ENCODE measurements at places on chromosomes 16 and 17. TPM values are rescaled to one million over a fixed set of nuclear protein-coding genes. Genes with fewer than 3 reads are reported as not detected.

MLYCD gene
- 22.1 TPM for total RNA-seq

GRAP gene
- 5.3 TPM for total RNA-seq

NUPR1 gene
- total RNA-seq = 46.6 TPM

DNA sequence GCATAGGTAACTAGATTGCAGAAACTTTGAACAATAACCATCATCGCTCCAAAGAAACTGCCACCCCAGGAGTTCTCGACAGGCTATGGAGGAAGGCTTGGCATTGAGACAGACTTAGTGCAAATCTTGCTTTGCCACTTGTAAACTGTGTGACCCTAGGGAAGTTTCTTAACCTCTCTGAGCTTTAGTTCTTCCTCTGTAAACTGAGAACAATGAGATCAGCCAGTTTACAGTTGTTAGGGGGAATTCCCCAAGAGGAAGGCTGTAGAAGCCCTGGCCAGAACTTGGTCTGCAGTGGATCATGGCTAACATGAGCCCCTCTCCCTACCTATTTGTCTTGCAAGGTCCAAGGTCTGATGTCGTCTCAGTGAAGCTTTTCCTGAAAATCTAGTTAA lies 78.9 kb downstream of the NT5M start:
- H3K27ac ChIP-seq = no peak overlapping the region
- DNase-seq = no peak
- no peaks in the 10 kb centered on the region for H3K36me3 ChIP-seq
- H3K27me3 ChIP-seq = no peaks in the 10 kb centered on the region
- no peak overlapping the region for H3K4me3 ChIP-seq

GRCh38 chr16:86651823-86652222 lies 73.5 kb downstream of the FOXL1 start:
- no peaks in the 10 kb centered on the region for H3K27me3 ChIP-seq
- peaks cover 6% of the 10 kb centered on the region for H3K4me1 ChIP-seq
- no peak overlapping the region for H3K4me3 ChIP-seq

DNA sequence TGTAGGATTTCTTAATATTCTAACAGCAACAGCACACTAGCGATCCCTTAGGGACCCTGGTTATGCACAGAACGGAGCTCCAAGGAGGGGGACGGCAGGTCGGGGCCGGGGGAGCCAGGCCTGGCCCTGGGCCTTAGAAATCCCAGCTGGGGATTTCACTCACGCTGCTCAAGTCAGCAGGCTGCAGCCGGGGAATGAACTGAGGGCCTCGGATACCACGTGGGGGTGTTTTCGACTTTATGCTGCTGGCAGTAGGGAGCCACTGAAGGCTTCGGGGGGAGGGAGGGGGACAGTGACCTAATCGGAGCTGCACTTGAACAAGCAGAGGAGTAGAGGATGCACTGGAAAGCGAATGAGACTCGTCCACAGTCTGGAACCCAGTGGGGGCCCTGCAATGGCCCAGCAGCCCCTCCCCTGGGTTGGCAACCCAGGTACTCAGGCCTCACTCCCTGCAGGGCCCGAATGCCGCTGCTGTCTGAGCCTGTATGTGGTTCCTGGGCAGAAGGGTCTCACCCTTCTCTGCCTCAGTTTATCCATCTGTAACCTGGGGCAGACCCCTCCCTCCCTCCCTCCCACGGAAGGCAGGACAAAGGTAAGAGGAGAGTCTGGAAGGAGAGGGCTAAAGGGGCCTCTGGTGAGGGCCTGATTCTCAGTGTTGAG lies 53.7 kb downstream of the RPH3AL start:
- H3K36me3 ChIP-seq = no peaks in the 10 kb centered on the region
- no peak overlapping the region for H3K27ac ChIP-seq
- H3K27me3 ChIP-seq = no peaks in the 10 kb centered on the region
- H3K4me1 ChIP-seq = peaks cover 9% of the 10 kb centered on the region
- DNase-seq = peak; percentile 87

GRCh38 chr16:51535591-51535990 lies 384.5 kb upstream of the SALL1 start:
- H3K27ac ChIP-seq = no peak overlapping the region
- no peak overlapping the region for H3K4me3 ChIP-seq
- H3K4me1 ChIP-seq = no peaks in the 10 kb centered on the region
- DNase-seq = no peak
- H3K27me3 ChIP-seq = no peaks in the 10 kb centered on the region

GRCh38 chr16:80804056-80804525 lies 307 bp downstream of the CDYL2 start:
- H3K4me3 ChIP-seq = peak overlapping the region; percentile 56
- peaks cover 3% of the 10 kb centered on the region for H3K4me1 ChIP-seq
- no peak overlapping the region for H3K27ac ChIP-seq
- DNase-seq = peak; percentile 52
- no peaks in the 10 kb centered on the region for H3K27me3 ChIP-seq
- no peaks in the 10 kb centered on the region for H3K36me3 ChIP-seq

DNA sequence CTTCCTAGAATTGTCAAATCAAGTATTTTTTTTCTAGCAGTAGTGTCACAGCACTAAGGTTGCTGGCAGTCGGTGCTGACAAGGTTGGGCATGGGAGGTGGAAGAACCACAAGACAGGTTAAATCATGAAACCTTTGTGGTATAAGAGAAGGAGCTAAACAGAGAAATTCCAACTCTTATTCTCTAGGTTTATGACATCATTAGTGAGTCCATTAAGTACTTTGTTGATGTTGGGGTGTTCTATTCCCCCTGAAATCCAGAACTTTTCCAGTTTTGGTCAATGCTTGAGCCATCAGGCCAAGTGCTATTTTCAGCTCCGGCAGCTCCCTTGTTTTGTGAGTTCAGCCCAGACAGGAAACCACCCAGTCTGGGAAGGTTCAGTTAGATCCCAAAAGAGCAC lies 206.0 kb upstream of the SOX9 start:
- no peak overlapping the region for H3K27ac ChIP-seq
- H3K4me1 ChIP-seq = no peaks in the 10 kb centered on the region
- no peaks in the 10 kb centered on the region for H3K36me3 ChIP-seq
- no peak overlapping the region for H3K4me3 ChIP-seq

- H3K36me3 ChIP-seq = no peaks in the 10 kb centered on the region
- no peaks in the 10 kb centered on the region for H3K27me3 ChIP-seq
- peaks cover 19% of the 10 kb centered on the region for H3K4me1 ChIP-seq
- H3K27ac ChIP-seq = peak overlapping the region; percentile 68
- DNase-seq = no peak
Measured at GRCh38 chr16:30926937-30927788, 3.8 kb downstream of the FBXL19 start.

DNA sequence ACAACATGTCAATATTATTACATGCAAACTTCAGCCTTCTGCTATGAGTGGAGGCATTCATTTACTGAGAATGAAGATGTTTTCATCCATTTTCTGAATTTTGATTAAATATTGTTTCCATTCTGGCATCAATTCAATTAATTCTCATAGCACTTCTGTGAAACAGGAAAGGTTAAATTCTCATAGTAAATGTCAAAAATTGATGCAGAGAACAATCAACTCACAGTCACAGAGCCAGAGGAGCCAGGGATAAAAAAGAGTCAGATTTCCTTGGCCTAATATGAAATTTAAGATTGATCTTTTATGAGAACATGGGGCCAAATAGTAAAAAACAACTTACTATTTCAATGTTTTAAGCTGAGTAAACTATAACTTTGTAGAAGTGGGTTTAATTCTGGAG lies 183.8 kb upstream of the AXIN2 start:
- DNase-seq = no peak
- no peak overlapping the region for H3K4me3 ChIP-seq
- H3K27ac ChIP-seq = peak overlapping the region; percentile 21
